ENCODE measurements at places on chromosomes 1 and 21.

GRCh38 chr1:152878042-152878441, at the start of gene SMCP:
Gene SMCP, plus strand, starts transcription at chr1:152878322. Its CDS starts 6,101 bp downstream, at chr1:152884423.
- no peak for DNase-seq

DNA sequence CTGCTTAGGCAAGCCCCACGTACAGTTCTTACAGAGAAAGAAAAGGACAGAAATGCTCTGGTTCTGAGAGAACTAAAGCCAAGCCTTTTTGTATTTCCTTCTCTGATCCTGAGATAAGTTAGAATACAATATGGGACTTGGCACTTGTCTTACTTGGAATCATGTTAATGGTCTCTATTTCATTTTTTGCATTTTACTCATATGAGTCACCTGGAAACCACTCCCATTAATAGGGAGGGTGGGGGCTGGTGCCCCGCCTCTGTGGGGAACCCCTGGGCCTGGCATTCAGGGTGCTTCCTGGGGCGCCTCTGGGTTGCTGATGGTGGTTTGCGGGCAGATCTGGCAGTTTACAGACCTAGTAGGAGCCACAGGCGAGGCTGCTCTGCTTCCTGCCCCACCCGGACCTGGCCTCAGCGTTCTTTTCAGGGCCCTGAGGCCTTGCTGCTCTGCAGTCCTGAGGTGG, 26.7 kb downstream of the TSPAN2 start:
- DNase-seq, result no peak

DNA sequence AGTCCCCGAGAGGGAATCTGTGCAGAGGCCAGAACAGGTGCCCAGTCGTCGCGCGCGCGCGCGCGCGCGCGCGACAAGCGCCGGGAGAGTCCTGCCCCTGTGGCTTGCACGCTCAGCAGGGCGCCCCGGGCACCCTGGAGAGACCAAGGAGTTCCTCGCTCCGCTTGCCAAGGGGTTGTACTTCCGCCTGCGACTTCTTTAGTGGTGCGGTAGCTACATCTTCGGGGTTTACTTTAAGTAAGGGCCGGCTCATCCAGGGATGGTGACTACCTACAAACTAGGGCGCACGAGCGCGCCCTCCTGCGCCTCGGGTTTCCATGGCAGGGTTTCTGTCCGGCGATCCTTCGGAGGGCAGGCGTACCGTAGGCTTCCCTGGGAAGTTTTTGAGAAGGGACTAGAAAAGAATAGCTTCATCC, 1.4 kb downstream of the LHX4 start:
- DNase-seq, result no peak

- no peak for DNase-seq
Observed at GRCh38 chr1:209207126-209207700, 376.3 kb upstream of the CAMK1G start.

GRCh38 chr1:247210376-247211117, 38.7 kb upstream of the ZNF124 start:
- peak; percentile 98 for DNase-seq

DNA sequence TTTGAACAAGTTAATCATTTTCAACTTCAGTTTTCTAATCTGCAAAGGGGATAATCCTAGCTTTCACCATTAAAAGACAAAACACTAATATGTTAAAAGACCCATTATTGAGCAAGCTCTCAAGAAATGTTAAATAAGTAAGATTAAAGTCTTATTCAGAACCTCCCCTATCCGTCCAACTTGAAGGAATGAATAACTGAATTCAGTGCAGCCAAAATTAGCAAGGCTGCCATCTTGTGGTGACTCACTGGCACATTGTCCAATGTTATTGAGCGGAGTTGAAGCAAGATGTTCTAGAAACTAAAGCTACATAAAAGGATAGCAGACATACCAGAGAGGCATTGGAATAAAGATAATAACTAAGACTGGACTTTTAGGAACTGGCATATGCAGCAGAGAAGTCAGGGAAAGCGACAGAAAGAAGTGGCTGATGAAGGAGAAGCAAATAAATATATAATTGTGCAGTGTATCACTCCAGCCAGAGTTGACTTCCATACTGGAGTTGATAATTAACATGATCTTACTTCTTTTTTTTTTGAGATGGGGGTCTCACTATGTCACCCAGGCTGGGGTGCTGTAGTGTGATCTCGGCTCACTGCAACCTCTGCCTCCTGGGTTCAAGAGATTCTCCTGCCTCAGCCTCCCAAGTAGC, 8.2 kb upstream of the CAP1 start:
- DNase-seq, result no peak

DNA sequence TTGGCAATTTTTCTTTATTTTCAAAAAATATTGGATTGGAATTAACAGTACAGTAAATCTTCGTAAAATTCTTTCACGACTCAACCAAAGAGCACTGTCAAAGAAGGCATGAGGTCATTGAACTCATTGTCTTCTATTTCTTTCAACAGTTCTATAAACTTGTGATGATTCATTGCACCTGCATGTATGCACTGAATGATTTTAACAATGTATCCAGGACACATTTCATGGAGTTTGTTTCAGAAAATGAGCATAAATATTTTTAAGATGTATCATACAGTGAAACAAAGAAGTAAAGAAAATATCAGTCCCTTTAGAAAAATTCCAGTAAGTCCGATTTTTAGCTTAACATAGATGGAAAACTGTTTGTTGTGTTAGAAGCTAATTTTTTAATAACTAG, 33.6 kb upstream of the CD34 start:
- no peak for DNase-seq

GRCh38 chr1:163106364-163106987, 37.3 kb downstream of the RGS4 start:
- DNase-seq, result no peak

DNA sequence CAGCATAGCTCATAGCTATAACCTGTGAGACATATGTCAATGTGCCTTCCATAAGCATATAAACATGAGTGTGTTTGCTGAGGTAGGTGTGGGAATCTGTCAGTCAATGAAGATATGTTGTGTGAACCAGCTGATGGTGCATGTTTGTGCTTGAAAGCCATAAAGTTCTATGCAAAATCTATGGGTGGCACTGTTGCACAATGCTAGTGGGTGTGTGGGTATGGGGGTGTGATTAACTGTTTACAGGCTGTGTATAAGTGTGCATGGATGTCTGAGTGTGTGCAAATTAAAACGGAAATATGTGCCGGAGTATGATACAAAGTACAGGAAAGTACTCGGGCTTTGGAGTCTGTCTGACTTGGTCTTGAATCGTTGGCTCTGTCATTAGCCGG, 1.0 kb upstream of the ATP2B4 start:
- no peak for DNase-seq

DNA sequence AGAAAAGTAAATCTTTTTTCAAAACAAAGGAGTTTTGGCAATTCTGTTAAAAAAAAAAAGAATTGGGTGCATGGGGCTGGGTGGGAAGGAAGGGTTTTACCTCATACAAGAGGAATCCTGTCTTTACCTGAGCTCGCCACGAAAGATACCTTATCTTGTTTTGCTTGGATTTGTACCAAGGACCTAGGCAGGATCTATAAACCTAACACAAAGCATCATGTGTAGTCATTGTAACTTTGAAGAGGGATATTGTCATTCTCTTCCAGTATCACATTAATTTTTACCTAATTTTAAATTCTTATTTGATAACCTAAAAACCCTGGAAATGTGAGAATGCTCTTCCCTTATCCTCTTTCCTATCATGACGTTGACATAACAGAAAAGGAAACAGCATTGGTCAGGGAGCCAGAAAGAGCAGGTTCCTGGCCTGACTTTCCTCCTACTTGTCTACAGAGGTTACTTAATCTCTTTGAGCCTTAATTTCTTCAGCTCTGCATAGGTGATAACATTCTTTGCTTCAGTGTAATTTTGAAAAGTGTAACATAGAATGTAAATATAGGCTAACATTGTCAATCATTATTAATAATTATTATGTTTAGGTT, 4.0 kb upstream of the LAMC1 start:
- DNase-seq, result no peak

GRCh38 chr1:174761901-174762585, 237.7 kb upstream of the CACYBP start:
- DNase-seq, result no peak

DNA sequence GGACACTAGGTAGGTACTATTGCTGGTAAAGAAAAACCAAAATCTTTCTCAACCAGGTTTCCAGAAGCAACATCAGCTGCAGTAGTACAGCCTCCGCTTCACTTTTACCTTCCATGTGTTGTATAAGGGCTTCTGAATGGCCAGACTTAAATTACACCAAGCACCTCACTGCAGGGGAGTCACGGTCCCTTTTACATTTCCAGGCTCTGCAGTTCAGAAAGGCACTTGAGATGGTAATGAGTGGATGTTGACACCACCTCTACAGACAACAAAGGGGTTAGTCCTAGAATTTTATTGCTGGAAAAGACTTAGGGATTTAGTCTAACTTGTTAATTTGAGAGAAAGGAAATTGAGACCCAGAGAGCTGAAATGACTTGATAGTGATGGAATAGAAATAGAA, 12.0 kb upstream of the DUSP12 start:
- DNase-seq, result no peak

DNA sequence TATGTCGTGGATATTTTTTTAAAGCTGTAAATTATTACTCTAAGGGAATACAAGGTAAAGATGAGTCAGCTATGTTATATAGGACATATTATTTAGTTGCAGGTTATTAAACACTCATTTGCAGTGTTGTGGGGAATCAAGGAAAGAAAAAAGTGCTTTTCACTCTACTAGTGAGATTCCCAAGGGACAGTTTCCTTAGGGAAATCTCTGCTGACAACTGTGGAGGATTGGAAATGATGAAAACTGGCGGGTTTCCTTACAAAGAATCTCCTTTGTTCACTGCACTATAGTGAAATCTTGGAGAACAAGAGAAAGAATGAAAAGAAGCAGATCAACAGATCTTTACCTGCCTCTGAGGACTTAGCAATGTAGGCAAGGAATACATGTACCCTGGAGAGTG, 24.5 kb upstream of the TRIM45 start:
- DNase-seq, result no peak

GRCh38 chr1:90104941-90105538, 110.1 kb downstream of the ZNF326 start:
- no peak for DNase-seq

- no peak for DNase-seq
Observed at GRCh38 chr1:176379626-176380339, 83.2 kb upstream of the PAPPA2 start.

DNA sequence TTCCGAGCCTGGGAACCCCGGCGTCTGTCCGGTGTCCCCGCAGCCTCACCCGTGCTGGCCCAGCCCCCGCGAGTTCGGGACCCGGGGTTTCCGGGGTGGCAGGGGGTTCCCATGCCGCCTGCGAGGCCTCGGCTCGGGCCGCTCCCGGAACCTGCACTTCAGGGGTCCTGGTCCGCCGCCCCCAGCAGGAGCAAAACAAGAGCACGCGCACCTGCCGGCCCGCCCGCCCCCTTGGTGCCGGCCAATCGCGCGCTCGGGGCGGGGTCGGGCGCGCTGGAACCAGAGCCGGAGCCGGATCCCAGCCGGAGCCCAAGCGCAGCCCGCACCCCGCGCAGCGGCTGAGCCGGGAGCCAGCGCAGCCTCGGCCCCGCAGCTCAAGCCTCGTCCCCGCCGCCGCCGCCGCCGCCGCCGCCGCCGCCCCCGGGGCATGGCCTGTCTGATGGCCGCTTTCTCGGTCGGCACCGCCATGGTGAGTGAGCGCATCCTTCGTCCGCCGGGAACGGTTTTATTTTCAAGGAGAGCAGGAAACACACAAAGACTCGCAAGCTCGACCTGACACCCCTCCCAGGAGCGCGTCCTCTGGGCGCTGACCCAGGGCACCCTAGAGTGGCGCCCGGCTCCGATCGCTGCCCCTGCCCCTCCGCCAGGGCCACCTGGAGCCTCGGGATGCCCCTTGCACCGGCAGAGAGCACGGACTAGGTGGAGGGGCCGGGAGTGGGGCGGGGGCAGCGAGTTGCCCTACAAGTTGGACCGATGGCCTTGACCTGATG, at the start of gene ABCG1:
Gene ABCG1 (plus strand): TSS at position 305 of the 770 bp plus-strand sequence. CDS start 123 bp downstream, at position 428.
- no peak for DNase-seq

- DNase-seq, result no peak
Observed at GRCh38 chr1:165686121-165686970, 12.0 kb downstream of the ALDH9A1 start.

- no peak for DNase-seq
Observed at GRCh38 chr1:68093737-68094136, 43.3 kb upstream of the DIRAS3 start.

GRCh38 chr1:68227598-68227997, 4.7 kb downstream of the WLS start:
- no peak for DNase-seq

DNA sequence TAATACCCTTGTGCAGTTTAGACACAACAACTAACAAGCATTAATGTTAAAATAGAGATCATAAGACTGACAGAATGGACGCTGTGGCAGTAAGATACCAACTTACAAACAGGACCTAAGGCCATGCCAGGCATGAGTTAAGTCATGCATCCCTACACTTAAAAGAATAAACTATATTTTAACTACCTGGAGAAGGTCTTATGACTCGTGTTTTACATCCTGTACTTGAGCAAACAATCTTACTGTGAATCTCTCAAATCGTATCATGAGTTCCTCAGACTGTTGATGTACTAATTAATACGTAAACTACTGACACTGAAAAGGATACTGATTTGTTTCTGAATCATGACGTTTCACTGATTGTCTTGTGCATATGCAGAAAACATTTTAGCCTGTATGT, 2.0 kb upstream of the RSPH1 start:
- DNase-seq, result no peak

- DNase-seq, result no peak
Observed at GRCh38 chr1:119550381-119550780, 43.4 kb downstream of the HSD3B1 start.

- no peak for DNase-seq
Observed at GRCh38 chr1:71788113-71788512, 494.2 kb downstream of the NEGR1 start.

DNA sequence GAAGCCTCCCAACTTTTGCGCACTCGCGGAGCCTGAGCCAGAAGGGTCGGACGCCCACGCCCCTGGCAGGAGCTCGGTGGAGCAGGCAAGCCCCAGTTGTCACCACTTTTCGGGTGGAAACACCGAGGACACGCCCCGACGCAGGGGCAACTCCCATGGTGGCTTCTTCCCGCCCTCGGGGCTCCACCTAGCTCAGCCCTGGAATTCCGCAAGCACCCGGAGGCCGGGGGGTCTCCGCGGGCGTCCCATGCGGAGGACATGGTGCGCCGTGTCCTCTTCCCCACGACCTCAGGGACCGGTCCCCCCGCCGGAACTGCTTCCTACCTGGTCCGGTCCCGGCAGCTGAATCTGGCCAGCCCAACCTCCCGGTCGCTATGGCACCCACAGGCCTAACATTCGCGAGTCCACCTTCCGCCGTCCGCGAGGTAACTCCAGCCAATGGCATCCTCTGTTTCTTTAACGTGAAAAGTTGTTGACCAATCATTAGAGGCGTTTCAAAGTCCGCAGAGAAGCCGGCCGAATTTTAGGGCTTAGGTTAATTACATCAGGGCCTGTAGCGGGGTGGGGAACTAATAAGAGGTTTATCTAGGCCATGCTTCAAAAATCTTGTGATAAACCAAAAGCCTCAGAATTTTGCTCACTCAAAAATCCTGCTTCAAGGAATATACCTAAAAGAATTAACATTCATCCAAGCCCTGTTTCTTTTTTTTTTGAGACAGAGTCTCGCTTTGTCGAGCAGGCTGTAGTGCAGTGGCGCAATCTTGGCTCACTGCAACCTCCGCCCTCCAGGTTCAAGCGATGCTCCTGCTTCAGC, at the start of gene STPG1:
Gene STPG1 (minus strand): TSS at position 433 of the 814 bp plus-strand sequence. CDS start 12,394 bp downstream, outside the sequence.
- peak; percentile 84 for DNase-seq

Measured in liver (tissue), 10 donors.